Activated CD4-positive, alpha-beta memory T cell treated with anti-CD3 and anti-CD28 coated beads, Interleukin-2, amount 10 ng/mL, durations not matched to agents 7 days and 5 days (primary cell): ENCODE measurements at places on chromosomes 12 and 14. TPM values are rescaled to one million over a fixed set of nuclear protein-coding genes. Genes with fewer than 3 reads are reported as not detected.

PLA2G1B gene
- total RNA-seq: not detected

ANG gene
- 5.5 TPM for total RNA-seq

KRT7 gene
- 9.1 TPM for total RNA-seq

TMEM106C gene
- 141 TPM for total RNA-seq

CARMIL3 gene
- total RNA-seq: 4.2 TPM

DNA sequence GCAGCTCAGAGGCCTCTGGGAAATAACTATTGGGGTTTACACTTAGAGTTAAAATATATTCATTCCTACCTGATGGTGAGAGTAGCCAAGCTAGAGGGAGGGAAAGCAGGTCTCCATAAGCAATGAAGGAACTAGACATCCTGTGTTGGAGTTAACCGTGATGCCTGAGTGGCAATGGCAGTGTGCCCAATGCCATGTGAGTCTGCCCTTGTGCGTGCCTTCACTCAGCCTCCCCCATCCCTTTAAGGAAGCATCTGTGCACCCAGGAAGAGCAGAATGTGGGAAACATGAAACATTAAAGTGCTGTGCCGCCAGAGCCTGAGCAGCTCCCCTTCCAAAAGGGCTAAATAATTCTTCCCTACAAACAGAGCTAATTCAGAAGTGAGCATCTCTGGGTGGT lies 76.3 kb downstream of the COX16 start:
- DNase-seq: no peak

- no peak for DNase-seq
Measured at GRCh38 chr12:106739318-106739717, 35.2 kb upstream of the RIC8B start.

DNA sequence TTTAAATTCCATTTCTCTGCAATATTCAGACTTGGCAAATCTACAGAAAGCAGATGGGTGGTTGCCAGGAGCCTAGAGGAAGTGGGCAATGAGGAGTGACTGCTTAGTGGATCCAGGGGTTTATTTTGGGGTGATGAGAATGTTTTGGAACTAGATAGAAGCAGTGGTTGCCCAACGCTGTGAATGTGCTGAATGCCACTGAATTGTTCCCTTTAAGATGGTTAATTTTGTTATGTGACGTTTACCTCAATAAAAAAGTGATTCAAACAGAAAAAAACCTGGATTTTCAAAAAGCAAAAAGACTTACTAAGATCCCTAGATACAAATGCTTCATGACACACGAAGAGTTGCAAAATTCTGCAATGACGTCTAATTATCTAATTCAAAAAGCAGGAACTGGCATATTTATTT lies 34.2 kb downstream of the DAO start:
- DNase-seq: no peak

- no peak for DNase-seq
Measured at GRCh38 chr14:61570549-61571290, 124.6 kb upstream of the HIF1A start.

DNA sequence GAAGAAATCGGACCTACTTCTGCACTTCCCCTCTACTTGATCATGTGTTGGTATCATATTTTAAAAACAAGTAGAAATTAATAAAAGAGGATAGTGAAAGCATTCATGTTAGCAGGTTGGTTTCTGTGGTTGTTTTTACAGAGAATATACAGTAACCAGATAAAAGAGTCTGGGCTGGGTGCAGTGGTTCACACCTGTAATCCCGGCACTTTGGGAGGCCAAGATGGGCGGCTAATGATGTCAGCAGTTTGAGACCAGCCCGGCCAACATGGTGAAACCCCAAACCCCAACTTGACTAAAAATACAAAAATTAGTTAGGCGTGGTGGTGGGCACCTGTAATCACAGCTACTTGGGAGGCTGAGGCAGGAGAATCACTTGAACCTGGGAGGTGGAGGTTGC lies 55.9 kb downstream of the LRP6 start:
- no peak for DNase-seq

DNA sequence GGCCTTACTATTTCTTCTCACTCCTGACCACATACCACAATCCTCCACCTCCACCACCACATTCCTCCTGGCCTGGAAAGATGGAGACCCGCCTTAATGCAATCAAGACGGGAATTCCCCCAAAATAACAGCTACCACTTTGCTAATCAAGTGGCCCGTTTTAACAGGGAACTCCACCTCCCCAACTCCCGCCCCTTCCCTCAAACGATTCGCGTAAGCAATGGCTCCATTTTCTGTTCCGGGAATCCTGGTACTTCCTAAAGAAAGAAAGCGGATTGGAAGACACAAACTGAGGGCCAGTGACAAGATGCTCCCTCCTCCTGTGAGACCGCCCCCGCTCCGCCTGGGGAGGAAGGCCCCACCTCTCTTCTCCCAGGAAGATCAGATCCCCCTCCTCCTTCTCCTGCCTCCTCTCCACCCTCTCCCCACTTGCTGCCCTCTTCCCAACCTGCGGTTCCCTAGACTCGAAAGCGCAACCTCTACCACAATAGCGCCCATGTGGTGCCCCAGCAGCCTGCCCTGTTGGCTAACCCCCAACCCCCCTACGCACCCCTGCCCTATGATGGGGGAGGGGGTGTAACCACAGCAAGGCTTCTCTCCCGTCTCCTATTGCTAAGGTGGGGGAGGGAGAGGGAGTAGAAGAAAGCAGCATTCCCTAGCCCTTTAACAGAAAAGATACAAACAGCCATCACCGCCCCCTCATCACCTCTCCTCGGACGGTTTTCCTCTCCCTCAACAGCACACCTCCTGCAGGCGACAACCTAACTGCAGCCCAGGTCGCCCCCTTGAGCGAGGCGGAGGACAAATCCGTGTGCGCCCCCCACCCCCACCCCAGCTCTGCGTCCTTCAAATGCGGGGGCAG lies 777 bp downstream of the ARF3 start:
- peak; percentile 34 for DNase-seq

- DNase-seq: no peak
Measured at GRCh38 chr12:11669348-11669747, 19.9 kb downstream of the ETV6 start.

- DNase-seq: no peak
Measured at GRCh38 chr12:103799857-103800771, 40.9 kb downstream of the NT5DC3 start.

GRCh38 chr14:90836692-90837063 lies 20.4 kb upstream of the TTC7B start:
- no peak for DNase-seq

- DNase-seq: no peak
Measured at GRCh38 chr14:45906257-45906656, 653.3 kb upstream of the MIS18BP1 start.
